ENCODE measurements at places on chromosomes 4 and X.

- no peak for DNase-seq
Observed at GRCh38 chrX:640641-641040, 10.1 kb downstream of the SHOX start.

GRCh38 chrX:44480591-44480990 lies 62.1 kb downstream of the FUNDC1 start:
- no peak for DNase-seq

DNA sequence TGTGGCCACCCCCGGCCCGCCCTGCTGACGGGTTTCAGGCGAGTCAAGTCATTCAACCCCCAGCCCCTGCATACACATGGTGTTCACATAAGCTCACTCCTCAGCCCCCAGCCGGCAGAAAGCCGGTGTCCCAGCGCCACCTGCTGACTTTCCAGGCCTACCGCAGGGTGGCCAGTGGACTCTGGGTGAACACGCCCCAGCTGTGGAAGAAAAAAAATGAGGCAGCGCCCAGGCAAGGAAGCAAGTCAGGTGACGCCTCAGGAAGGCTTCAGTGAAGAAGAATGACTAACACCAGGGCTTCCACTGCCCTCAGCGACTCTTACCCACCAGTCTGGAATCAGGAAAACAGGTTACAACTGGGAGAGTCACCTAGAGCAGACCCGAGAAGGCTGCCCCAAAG lies 15.8 kb downstream of the BCAP31 start:
- peak; percentile 75 for DNase-seq

GRCh38 chr4:91448668-91449330 lies 855.0 kb upstream of the GRID2 start:
- no peak for DNase-seq

DNA sequence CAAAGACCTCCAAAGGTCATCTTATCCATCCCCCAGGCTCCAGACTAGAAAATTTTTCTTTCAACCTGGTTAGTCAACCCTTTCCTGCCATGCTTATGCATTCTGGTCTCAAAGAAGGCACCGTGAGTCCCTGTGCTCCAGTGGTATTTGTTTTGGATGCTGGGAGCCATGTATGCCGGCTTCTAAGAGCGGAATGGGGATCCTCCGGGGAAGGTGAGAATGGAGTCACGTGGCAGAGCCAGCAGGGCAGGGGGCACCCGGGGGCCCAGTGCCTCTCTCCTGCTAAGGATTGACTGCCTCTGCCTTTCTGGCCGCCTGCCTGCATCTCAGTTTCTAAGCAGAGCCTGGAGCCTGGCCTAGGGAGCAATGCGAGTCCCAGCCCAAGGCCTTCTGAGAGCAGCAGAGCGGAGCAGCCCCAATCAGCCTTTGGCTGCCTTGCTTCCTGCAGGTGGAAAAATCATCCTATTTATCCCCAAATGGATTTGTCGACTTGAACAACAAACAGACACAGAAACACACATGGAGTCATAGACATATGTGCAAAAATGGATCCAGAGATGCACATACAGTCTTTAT lies 141.0 kb downstream of the PJA1 start:
- no peak for DNase-seq

DNA sequence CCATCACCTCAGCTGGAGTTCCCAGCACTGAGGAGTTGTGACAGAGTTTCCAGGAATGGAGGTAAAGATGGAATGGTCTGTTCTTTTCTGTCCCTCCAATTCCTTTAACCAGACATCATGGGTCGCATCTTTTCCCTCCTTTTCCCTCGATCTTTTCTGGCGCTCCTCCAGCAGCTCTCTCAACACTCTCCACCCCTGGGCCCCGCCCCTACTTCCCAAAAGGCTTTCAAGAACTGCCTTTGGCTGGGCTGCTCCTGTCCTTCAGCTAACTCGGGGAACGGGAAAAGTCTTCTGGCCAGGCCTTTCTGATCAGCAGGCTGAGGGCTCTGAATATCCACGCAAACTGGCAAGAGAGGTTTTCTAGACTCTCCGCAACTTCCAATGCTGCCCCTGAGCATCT lies 34.0 kb downstream of the UTP14A start:
- no peak for DNase-seq

GRCh38 chrX:120999413-120999812 lies 13.9 kb upstream of the CT47A1 start:
- DNase-seq, result no peak

DNA sequence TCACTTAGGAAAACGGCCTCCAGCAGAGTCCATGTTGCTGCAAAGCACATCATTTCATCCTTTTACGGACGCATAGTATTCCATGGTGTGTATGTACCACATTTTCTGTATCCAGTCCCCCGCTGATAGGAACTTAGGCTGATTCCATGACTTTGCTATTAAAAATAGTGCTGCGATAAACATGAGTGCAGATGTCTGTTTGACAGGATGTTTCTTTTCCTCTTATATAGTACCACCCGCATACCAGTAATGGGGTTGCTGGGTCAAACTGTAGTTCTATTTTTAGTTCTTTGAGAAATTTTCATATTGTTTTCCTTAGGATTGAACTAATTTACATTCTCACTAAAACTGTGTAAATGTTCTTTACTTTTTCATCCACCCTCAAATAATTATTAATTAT lies 50.5 kb downstream of the VEGFC start:
- no peak for DNase-seq

- DNase-seq, result no peak
Observed at GRCh38 chr4:18389115-18389514, 367.6 kb upstream of the LCORL start.

DNA sequence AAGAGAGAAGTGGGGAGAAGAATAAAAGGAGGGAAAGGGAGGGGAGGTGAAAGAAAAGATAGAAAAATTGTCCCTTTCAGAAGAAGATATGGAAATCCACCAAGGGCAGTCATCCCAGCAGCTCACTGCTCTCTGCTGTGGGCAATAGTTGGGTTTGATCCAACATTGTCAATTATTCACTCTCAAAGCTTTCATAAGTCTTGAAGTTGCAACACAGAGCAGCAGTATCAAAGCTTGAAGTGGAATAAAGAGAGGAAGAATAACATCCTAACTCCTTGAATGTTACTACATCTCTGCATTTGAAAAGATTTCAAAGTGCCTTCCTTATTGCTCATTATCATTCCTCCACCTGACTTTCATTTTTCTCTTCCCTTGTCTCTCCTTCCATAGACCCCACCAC lies 62.3 kb upstream of the HHIP start:
- DNase-seq, result peak; percentile 13

DNA sequence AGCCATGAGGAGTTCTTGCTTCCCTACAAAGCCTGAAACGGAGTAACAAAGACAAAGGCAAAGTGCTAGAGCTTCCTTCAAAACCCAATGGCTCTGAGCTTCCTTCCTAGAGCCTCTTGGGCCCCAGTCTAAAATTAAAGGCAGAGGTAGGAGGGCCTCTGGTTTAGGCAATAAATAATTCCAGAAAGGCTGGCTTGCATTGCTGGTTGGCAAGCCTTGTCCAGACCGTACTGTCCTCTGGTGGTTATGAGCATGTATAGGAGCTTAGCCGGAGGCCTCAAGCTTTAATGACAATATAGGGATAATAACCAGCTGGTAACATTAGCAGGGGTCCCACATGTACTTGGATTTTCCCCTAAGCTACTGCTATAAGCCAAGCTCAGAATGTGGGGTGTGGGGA lies 237.3 kb downstream of the AR start:
- DNase-seq, result no peak

DNA sequence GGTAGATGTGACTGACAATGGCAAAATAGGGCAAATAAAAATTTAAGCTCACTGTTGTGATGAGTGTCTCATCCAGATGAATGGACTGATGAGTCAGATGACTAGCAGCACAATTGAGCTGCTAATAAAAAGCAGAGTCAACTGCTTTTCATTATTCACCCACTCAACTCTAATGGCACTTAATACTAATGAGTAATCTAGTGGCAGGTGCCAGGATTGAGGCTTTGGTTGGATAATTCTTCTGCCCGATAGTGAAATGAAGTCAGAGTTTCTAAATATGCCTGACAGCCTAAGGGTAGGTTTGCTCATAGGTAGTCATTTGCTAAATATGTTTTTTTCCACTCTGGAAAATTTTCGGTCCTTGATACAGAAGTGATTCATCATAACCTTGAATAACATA lies 10.4 kb downstream of the OGT start:
- DNase-seq, result peak; percentile 11

GRCh38 chr4:125992891-125993290 lies 678.1 kb downstream of the FAT4 start:
- no peak for DNase-seq

DNA sequence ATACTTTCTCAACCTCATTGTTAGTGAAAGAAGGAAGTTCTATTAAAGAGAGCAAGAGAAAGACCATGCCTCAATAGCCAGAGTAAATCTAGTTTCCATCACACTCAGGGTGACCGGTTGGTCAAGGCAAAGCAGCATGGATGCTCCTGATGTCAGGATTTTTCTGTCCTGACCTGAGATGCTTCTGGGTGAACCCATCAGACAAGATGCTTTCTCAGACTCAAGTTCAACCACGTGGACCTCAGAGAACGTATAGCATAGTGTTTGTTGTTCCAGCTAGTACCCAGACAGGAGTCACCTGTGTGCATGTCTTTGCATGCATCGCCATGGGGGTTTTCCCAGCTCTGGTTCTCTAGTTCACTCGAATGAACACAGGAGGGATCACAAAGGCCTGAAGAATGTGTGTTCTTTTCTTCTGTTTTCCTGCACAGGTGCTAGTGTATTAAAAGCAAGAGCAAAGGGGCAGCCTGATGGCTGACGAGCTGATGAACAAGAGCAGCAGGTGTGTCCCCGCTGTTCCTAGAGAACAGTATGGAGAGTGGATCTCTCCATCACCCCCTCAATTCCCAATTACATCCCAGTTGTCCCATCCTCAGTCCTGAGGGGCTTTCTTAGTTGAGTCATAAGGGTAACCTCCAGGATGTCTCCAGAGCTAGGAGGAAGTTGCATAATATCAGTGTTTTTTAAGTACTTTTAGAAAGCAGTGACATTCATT lies 110.5 kb upstream of the ENPP6 start:
- no peak for DNase-seq

DNA sequence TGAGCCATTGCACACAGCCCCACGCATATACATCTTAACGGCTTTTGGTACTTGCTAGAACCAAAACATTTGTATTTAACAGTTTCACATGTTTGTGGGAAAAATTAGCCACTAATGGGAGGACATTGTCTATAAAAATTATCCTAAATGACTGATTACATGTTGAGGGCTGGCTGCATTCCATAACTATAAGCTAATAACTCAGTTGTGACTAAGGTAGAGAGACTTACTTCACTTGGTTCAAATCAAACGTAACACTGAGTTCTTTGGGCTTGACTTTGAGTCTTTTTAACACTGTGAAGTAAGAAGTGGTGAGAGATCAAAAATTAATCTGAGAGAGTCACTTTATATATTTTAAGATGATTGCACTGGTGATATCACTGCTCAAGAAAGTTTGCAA lies 47.9 kb upstream of the PGRMC2 start:
- DNase-seq, result no peak

DNA sequence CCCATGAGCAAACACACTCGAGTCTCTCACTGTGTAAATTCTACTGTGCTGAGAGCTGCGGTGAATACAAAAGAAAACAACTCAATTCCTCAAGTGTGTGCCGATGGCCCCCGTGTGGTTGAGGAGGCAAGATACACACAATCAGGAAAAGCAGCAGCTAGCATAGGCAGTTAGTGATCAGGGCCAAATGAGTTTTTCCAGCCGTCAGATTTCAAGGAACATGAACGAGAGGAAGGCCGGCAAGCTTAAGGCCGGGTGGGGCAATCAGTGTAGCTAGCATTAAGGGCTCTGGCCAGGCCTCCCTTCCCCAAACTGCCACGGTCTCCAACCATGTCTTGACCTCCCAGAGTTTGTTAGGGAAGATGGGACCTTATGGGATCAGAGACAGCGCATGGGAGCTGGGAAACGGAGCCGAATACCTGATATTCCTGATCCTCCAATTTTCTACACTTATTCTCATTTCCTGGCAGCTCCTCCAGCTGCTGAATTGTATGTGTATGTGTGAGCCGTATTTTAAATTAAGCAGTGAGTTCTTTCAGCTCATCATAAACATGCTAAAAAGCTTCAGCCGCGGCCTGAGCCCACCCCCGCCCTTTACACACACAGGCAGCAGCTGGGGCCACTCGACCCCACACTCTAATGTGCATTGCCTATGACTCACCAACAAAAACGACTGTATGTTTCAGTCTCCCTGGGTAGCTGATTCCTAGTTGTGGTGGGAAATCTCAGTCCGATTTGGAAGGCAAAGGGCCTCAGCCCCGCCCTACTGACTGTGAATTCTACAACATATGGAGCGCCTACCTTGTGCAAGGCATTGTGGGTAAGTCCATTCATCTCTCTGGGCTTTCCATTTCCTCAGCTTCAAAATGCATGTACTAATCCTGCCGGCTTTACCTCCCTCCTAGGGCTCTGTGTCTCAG lies 59.9 kb downstream of the RTL9 start:
- peak; percentile 50 for DNase-seq

DNA sequence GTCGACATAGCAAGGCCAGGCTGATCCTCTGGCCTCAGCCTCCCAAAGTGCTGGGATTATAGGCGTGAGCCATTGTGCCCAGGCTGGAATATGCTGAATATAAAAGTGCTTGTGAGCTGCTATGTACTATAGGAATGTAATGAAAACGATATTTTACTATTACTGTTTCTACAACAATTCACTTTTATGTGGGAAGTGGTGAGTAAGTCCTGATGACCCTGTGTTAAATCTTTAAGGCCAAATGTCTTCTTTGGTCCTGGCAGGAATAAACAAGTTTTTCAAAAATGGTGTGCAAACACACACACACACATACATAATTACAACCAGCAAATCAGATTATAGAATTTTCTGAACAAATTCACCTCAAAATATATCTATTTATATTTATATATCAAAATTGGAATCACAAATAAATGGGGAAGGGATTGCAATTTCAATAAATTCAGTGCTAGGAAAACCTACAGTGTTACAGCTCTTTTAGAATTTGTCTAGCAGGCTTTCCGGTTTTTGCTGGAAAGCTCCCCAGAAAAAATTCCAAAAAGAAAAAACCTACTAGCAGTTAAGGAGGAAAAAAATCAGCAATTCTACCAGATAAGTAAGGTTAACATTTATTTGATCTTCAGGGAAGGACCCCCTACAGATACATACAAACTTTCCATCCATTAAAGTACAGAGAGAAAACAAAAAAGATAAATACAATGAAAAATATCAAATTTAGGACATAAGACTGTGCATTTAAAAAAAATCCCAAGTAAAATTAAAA lies 17.9 kb downstream of the SMIM14 start:
- no peak for DNase-seq

DNA sequence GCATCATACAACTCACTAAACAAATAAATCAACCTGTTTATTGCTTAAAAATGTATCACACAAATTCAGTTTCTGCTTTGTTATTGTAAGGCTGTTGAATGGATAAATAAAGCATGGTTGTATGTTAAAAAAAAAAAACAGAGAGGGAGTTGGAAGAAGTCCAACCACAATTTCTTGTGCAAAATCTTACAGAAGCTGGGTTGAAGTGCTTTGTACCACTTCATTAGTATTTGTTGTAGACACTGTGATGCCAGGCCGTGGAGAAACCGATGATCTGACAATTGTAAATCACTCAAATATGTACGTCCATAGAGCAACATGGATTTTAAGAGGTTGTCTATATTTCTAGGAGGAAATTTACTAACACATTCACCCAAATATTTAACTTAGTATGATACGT lies 132.6 kb upstream of the MXRA5 start:
- DNase-seq, result no peak

GRCh38 chr4:573122-573892 lies 2.8 kb downstream of the TMEM271 start:
- DNase-seq, result no peak

All from Ammon's horn (tissue), 1 donor.